Choroid plexus epithelial cell (primary cell): ENCODE measurements at places on chromosomes 12 and 14.

- DNase-seq: no peak
Measured at GRCh38 chr12:51953089-51953488, 1.6 kb downstream of the ACVR1B start.

GRCh38 chr12:5808981-5809380 is 136.1 kb downstream of the ANO2 start:
- no peak for DNase-seq

DNA sequence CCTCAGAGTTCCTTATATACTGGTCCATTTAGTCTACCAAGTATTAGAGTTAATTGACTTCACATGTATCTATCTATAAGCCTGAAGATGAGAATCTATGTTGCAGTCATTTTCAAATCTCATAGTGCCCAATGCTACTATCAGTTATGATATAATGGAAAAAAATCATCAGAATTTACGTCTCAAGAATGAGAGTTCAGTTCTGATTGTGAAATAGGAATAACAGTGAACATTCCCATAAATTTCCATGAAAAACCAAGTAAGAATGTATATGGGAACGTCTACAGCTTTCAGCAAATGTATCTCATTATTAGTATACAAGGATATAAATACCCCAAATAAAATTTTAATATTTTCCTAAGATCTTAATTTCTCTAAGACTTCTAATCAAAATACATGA is 77.2 kb downstream of the PPP1R12A start:
- no peak for DNase-seq

DNA sequence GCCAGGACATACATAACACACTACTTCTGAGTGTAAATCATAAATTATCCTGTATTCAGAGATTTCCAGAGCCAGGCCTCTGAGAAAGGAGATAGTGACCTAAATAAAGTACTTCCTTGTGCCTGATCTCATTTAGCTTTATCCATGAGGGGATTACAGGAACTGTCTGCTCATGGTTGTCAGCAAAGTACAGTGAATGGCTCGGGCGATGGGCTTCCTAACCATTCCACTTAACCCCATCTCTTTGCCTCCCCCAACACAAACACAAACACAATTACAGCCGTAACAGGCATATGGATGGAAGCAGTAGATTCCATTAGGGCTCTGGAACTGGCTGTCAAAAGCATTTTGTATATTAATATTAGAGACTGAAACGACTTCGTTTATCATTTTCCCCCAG is 206.7 kb upstream of the CPNE8 start:
- no peak for DNase-seq

DNA sequence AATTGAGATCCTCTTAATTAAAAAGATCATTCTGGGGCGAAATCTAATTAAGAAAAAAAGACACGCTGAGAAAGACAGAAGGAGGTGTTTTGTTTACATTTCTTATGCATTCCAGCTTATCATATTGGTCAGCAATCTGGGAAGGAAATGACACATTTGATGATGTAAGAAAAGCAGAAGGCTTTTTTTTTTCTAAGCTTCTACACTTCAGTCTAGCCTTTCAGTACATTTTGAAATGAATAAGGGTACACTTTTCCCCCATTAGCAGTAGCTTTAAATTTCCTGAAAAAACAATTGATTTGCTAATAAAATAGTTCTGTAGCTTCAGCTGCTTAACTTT is 5.9 kb upstream of the GSC start:
- DNase-seq: peak; percentile 41

DNA sequence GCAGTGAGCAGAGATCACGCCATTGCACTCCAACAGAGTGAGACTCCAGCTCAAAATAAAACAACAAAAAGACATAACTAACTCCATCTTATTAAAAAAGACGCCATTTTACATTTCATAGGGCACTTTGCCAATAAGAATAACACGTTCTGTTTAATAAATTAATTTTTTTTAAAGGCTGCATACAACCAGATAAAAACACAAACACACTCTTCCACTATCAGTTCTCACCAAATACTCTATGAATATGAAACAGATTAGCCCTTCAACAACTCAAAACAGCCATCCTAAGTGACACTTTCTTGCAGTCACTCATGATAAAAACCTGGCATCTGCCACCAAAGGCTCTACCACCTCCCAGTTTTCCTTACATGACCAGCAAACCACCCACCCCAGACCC is 16.1 kb downstream of the AICDA start:
- no peak for DNase-seq

- no peak for DNase-seq
Measured at GRCh38 chr14:96938946-96939345, 141.8 kb downstream of the VRK1 start.

DNA sequence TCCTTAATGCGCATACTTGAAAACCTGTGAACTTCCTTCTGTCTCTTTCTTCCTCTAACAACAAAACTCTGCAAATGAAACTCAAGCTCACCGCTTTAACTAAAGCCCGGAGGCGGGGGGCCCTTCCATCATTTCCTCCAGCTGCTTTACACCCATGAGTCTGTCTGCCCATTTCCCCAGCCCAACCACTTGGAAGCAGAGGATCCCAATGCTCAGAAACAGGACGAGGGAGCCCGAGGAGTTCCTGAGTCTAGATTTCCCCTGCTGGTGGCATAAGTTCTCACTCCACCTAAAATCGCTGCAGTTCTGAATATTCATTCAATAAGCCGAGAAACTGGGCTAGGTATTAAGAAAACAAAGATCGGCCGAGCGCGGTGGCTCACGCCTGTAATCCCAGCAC is 30.8 kb downstream of the GPR19 start:
- DNase-seq: no peak

GRCh38 chr14:78863143-78863542 is 693.0 kb downstream of the NRXN3 start:
- peak; percentile 49 for DNase-seq

DNA sequence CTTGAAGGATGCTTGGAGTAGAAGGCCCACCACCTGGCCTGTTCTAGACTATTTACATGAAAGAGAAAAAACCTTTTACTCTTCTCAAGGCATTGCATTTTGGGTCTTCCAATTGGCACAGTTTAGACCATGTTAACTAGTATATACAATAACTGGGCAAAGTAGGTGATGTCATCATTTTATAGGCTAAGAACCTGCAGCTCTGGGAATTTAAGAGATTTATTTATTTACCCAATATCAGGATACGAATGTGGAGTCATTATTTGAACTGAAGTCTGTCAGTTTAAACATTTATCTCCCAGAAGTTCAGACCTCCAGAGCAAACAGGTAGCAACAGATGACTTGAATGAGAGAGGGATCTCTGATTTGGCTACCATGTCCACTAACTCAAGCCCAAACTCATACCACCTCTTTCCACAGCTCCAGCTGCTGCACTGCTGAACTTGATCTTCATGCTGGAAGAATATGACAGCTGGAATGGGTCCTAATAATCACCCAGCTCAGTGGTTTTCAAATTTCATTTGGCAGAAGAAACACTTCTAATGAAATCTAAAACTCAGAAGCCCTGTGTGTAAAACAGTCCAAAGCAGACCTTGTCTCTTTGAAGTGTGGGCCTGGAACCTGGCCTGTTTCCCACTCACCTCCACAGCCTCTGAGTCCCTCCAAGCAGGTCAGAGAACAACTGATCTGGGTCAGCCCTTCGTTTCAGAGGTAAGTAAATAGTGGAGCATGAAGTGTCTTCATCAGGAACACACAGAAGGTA is 179.2 kb downstream of the EMP1 start:
- no peak for DNase-seq

DNA sequence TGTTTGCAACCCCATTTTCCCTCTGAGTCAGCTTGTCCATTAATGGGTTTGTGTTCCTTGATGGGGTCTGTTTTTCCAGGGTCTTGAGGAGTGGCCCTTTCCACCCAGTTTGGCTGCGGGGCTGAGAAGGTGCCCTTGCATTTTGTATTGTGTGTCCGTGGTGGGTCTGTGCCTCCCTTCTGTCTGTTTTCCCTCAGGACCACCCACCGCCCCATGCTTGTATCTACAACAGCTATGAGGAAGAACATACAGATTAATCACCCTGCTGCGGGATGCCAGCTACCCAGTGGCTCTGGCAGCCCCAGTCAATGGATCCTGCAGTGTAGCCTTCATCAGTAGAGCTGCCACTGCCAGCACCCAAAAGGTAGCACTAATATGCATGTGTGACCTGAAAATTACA is 235.7 kb downstream of the CACNA1C start:
- no peak for DNase-seq

DNA sequence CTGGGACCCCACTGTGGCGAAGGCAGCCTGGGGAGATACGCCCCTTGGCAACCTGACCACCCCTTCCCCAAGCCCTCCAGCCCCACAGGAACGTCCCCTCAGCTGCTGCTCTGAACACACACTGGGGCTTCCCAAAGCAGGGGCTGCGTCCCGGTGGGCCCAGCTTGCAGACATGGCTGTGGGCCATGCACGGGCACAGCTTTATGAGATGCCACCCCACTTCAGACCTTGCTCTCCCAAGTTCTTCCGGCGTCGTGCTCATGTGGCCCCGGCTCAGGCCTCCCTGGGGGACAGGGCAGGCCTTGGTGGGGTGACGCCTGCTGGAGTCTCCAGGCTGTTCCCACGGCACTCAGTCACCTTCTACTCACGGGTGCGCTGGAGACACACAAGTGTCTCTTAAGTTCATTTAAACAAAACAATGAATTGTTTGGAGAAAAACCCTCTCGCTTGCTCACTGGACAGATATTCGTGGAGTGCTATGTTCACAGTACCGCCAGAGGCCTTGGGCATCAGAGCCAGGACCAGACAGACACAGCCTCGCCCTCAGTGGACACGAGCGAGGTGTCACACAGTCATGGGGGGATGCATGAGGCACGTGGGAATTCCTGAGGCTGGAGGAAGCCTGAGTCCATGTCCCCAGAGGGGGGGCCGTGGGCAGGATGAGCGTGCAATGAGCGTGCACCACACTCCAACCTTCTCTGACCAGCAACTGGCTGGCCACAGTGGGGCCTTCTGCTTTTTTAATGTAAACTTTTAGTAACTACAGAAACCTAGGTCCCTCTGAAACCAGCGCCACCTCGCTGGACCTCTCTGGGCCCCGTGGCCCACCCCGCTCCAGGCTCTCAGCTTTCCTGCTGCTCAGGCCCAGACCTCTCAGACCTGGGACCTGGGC is 4.3 kb downstream of the GALNT9 start:
- DNase-seq: peak; percentile 15

DNA sequence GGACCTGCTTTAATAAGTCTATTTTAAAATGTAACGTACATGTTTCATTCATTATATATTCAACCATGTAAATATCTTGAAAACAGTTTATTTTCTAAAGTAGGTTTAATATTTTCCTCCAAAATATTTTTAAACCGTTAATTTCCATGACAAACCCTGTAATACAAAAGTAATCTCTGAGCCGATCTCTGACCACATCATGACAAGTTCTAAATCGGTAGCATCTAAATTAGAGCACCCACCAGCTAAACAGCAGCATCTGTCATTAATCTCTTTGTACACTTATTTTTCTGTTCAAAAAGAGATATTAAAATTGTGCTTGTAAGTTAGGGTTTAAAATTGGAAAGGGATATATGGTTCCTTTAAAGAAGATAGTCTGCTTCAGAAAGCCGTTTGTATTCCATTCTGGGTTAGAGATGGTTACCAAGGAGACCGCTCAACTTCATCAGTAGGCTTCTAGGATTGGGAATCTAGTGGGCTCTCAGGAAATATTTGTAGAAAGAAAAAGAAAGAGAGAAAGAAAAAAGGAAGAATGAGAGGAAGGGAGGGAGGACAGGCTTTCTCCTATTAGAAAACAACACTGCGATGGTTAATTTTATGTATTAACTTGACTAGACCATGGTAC is 232.5 kb upstream of the FOXN3 start:
- no peak for DNase-seq

DNA sequence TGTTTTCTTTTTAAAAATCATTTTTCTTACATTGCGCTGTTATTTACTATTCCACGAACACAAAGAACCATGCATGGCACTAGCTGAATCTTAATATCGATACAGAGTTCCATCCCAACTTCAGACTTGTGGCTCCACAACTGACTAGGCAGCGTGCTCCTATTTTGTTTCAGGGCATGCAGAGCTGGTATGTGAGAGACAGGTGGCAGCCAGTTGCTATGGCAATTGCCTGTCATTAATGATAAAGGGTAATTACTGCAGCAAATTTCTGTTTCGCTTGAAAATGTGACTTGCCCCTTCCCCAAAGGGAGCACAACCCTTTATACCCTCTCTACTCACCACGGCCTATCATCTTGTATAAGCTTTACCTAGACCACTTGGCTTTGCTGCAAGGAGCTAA is 113.1 kb upstream of the G2E3 start:
- DNase-seq: no peak

- peak; percentile 66 for DNase-seq
Measured at GRCh38 chr14:103104654-103105452, 10.3 kb downstream of the EXOC3L4 start.
